ENCODE measurements at places on chromosomes 2 and 18. TPM values are rescaled to one million over a fixed set of nuclear protein-coding genes. Genes with fewer than 3 reads are reported as not detected.
A peak's percentile ranks its signal among the peaks of the same experiment; 100 is the strongest.

Gene REG3G
- total RNA-seq = not detected

Gene SLC4A1AP
- 21.1 TPM for total RNA-seq

- peak; percentile 29 for DNase-seq
These were observed 45.1 kb upstream of the SERTAD2 start for GRCh38 chr2:64698668-64699444.

- DNase-seq = no peak
These were observed 89.6 kb upstream of the DOCK10 start for GRCh38 chr2:225131898-225132297.

GRCh38 chr18:6835345-6835744 is 105.8 kb downstream of the ARHGAP28 start:
- DNase-seq = no peak

DNA sequence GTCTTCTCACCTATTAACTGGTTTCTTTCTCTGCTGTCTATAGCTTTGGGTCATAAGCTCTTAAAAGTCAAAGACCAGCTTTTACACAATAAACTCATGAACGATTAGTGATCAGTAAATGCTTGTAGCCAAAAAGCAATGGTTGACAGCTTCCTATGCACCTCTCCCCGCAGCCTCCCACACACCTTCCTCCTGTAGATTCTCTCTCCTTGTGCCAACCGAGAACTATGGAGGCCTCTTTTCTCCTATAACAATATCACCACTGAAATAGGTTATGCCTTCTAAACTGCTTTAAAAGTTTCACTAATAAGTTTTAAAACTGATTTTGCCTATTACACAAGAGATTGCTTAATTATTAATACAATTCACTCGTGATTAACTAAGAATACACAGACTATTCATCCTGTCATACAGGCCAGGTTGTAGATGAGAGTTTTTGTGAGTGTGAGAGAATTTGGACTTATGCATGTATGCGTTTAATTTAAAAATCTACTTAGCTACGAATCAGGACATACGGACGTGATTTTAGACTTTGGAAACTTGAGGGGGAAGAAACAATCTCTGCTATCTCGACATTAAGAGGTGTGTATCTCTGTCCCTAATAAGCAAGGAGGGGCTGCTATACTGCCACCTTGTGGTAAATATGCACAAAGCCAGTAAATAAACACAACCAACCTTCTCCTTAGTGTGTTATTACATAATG is 229.1 kb upstream of the RBBP8 start:
- DNase-seq = peak; percentile 60

DNA sequence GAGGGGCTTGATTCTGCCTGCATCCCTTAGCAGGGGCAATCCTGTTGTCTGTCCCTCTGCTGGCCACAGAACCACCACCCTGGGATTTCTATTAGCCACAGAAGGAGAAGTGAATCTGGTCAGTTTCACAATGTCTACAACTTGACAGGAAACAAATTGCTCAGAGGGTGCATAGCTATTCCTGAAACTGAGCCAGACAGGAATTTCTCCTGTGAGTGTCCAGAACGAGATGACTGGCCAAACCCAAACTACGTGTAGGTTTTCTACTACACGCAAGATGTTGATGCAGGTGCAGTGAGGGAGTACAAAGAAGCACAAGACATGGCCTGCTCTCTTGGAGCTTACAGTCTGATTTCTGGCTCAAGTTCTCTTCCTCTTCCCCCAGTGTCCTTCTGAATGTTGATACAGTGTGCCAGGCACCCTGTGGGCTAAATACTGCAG is 201.9 kb downstream of the CLIP4 start:
- no peak for DNase-seq

DNA sequence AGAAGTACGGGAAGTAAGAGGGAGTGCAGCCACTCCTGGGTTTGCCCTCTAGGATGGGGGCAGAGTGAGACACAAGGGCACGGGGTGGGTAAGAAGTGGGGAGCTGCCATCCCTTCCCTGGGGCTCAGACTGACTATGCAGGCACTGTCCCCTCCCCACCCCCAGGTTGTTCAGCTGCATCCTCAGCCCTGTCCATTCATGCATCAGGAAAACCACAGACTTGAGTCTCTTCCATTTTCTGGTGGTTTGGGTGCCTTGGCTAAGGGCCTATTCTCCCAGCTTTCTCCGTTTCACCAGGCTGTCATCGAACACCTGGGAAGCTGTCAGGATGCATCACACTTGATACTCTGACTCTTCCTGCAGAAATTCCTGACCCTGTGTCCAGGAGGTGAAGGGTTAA is 111.9 kb downstream of the TFCP2L1 start:
- no peak for DNase-seq

- DNase-seq = peak; percentile 54
These were observed at the start of gene CYP27C1 for GRCh38 chr2:127220102-127220767. TSS of gene CYP27C1 (minus strand) at chr2:127220299. CDS start at chr2:127220270, 29 bp downstream.

GRCh38 chr2:219213486-219214071 is 5.2 kb downstream of the ABCB6 start:
- no peak for DNase-seq

GRCh38 chr2:37366773-37367172 is 22.3 kb downstream of the QPCT start:
- no peak for DNase-seq

- no peak for DNase-seq
These were observed 5.5 kb downstream of the LPIN2 start for GRCh38 chr18:3007491-3007890.

All from hepatocyte (in vitro differentiated cells).